ENCODE measurements at places on chromosomes 3 and 15.

DNA sequence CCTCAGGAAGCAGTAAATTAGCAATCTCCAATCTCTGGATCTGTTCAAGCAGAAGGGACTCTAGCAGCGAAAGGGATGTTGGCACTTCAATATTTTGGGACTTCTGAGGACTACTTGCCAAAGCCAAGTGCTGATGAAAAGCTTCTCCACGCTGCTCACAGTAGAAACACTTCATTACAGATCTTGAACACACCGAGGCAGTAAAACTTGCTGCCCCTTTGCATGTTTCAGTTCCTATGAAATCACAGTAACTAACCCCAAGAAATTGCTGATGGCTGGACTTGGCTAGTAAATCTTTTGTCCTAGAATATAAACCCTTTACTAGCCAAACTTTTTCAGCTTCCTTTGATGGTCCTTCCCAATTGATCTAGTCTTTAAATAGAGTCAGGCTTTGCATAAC lies 750.5 kb upstream of the GRM7 start:
- DNase-seq: no peak

DNA sequence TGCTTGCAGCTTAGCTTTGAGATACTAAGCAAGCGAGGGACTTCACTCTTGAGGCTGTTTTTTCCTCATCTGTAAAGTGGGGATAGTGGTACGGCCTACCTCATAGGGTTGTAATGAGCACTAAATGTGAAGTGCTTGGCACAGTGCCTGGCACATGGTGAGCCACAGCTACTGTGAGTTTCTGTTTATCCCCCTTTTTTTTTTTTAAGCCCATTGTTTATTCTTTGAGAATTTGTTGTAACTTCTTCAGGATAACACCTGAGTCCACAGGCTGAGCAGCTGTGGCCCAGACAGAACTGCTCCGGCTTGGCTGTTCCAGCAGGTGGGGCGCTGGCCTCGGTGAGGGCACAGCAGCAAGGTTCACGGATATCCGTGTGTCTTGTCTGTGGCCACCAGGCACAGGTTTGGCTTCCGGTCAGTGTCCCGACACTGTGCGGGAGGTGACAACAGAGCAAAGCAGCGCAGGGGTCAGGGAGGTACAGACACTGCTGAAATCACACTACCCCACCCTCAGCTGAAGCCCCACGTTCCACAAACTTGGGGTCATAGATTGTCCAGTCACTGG lies 7.3 kb upstream of the ISG20 start:
- DNase-seq: no peak

DNA sequence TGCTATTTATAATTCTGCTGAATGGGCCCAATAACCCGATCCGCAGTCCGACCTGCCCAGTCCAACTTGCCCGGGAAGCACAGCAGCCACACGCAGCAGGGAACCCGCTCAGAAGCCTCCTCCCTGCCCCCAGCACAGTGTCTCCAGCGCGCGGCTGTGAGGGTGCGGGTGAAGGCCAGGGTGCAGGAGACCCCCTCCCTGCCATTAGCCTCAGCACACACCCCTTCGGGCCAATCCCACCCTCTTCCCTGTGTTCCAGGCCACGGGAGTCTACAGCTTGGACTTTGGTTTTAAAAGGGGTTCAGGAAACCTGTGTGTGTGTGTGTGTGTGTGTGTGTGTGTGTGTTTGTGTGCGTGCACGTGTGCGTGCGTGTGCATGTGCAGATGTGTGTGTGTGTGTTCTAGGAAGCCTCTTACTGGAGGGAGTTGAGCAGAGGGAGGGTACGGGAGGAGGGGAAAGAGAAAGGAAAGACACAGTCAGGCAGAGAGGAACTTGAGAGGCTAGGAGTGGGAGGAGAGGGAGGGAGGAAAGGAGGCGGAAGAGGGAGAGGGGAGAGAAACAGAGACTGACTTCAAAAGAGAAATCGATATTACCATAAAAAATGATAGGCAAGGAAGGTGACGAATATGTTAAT lies 34.2 kb downstream of the ATP2B2 start:
- no peak for DNase-seq

DNA sequence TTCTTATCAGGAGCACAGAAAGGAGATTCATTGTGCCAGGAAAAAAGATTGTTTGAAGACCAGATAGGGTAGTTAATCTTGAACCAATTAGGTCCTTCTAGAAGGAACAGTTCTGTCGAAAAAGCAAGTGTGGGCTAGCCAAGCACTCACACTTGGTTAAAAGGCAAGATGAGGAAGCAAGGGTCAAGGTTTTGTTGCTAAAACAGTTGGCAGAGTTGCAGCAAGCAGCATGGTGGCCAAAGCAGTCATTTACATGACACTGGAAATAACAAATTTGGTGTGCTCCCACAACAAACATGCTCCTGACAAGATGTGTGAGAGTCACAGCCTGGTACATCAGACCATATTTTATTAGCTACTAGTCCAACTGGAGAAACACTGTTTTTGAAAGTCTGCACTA lies 228.0 kb upstream of the CFAP20DC start:
- no peak for DNase-seq

GRCh38 chr3:172530566-172530965 lies 7.3 kb upstream of the TNFSF10 start:
- no peak for DNase-seq

GRCh38 chr3:146124126-146124801 lies 36.7 kb downstream of the PLOD2 start:
- DNase-seq: no peak

DNA sequence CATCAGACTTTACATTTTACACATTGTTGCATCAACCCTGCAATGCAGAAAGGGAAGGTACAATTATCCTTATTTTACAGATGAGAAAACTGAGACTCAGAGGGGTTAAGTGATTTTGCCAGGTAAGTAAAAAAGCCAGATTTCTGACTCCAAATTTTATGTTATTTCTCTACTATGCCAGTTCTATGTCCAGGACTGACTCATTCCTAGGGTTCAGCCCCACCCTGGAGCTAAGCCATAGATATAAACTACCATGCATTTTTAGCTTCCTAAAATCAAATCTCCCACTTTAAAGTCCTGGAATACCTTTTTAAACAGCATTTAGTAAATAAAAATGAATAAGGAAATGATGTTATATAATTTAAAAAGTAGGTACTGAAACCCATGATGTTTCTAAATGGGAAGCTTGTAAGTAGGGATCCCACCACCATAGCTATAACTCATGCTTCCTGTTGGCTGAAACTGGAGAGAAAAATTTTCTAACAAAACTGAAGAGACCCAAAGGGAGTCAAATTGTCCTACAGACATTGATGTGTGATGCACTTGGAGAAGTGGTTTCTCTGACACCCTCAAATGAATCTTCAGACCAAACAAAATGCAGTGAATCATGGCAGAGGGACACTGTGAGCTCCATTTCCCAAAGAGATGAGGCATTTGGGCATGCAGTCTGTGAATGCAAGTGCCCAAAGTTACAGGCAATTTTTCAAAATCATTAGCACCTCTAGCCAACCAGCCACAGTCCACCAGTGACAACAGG lies 301.7 kb upstream of the UMPS start:
- DNase-seq: no peak

DNA sequence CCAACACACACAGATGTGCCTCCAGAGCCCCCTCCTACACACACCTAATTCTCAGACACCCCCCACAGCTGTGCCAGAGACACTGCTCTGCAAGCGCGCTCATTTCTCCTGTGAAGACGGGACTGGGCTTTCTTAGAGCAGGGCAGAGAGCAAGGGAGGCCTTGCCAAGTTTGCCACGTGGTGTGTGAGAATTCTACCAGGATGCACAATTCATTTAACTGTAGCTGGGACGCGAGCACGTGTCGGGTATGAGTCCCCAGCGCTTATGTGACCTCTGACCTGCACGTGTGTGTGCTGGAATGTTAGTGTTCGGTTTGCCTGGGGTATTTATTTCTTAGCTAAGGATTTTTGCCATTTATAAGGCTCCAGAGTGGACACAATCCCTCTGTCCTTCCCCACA lies 37.0 kb downstream of the FEM1B start:
- no peak for DNase-seq

- DNase-seq: no peak
Measured at GRCh38 chr3:127630811-127631714, 2.1 kb downstream of the PODXL2 start.

GRCh38 chr3:47112997-47113396 lies 50.9 kb downstream of the SETD2 start:
- no peak for DNase-seq

DNA sequence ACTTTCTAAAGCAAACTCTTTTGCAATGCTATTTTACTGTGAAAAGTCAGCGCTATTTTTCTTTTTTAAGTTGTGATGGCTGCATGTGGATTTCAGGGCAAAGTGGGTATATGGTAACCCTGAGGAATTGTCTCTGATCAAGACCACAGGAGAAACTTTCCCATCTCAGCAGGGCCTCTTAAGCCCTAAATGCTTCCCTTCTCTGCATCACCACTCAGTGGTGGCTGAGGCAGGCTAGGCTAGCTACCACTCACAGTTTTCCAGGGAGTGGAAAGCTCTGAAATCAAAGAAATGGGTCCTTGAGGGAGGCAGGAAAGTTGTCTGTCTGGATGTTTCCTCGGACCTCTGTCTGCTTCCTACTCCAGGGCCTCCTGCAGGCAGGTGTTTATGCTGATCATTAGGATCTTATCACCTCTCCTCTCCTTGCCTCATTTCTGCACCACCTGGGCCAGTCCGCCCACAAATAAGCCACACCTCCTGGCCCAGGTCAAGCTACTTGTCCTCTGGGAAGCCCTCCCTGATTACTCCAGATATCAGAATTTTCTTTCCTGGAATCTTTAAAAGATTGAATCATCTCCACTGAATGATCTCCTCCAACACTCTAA lies 37.0 kb downstream of the CEMIP start:
- DNase-seq: no peak

- no peak for DNase-seq
Measured at GRCh38 chr3:187082758-187083375, 56.4 kb downstream of the RPL39L start.

GRCh38 chr3:172973799-172974198 lies 167.2 kb downstream of the SPATA16 start:
- DNase-seq: no peak

DNA sequence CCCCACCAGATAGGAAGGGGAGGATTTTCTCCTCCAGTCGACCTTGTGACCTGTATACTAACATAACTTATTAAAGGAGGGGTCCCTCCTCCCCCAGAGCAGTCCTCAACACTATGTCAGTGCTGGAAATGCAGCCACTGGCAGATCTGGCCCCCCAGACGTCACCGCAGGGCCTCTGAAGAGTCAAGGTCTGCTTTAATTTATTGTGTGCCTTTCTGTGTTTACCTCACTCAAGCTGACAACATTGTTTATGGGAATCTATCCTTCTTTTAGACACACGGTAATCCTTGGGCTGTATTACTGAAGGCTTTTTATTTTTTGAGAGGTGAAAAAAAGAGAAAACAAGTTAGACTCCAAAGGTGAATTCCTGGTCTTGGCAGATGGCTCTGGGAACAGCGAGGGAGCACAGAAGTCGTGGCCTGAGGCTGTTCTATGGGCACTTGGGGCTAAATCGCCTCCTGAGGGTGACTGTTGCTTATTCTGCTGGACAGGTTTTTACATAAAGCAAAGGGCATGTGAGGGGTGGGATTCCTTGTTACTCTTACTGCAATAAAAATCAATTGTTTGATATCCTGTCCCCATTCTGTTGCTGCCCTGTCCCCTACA lies 13.5 kb upstream of the NR2C2 start:
- DNase-seq: no peak

GRCh38 chr3:58085616-58086015 lies 77.4 kb downstream of the FLNB start:
- DNase-seq: no peak

Data from KG1 (cell line).